ENCODE measurements at places on chromosomes 2 and 18. TPM values are rescaled to one million over a fixed set of nuclear protein-coding genes. Genes with fewer than 3 reads are reported as not detected.

Gene TXNDC2
- total RNA-seq: not detected

Gene AQP12B
- not detected for total RNA-seq

Gene GPR55
- total RNA-seq: not detected

Gene FSHR
- total RNA-seq: not detected

Gene CDK5R2
- not detected for total RNA-seq

Gene ACMSD
- not detected for total RNA-seq

Gene GYPC
- 100 TPM for total RNA-seq

Gene LAMA1
- total RNA-seq: 6.2 TPM

Gene ELOA2
- total RNA-seq: not detected

Gene ZC3H6
- 1.3 TPM for total RNA-seq

Gene SPRED2
- total RNA-seq: 7.4 TPM

Gene CDC42EP3
- total RNA-seq: 41.9 TPM

Gene ABHD1
- not detected for total RNA-seq

Gene ANKRD23
- 0.89 TPM for total RNA-seq

Gene CYP1B1
- 86.6 TPM for total RNA-seq

Gene CYP27A1
- 15.9 TPM for total RNA-seq

Gene GPR35
- 0.15 TPM for total RNA-seq

Gene MOCOS
- 6.4 TPM for total RNA-seq

Gene EPB41L3
- 36.8 TPM for total RNA-seq

Gene ALK
- not detected for total RNA-seq

Gene ACTG2
- 16.5 TPM for total RNA-seq

Gene SCN3A
- total RNA-seq: 0.17 TPM

Gene PAX8
- total RNA-seq: 0.17 TPM

Gene STAM2
- total RNA-seq: 20.1 TPM

Gene TEX44
- total RNA-seq: not detected

Gene IL1RL2
- total RNA-seq: 0.74 TPM

Gene ASB1
- total RNA-seq: 28.2 TPM

Gene VPS4B
- 20.2 TPM for total RNA-seq

Gene PDE1A
- not detected for total RNA-seq

Gene TUBA4B
- not detected for total RNA-seq

Gene NEURL3
- total RNA-seq: not detected

Gene STPG4
- total RNA-seq: not detected

Gene CAVIN2
- total RNA-seq: 28.5 TPM

Gene GRB14
- not detected for total RNA-seq

Gene G6PC2
- total RNA-seq: not detected

Gene UGT1A10
- total RNA-seq: not detected

Gene ABCA12
- total RNA-seq: not detected

Gene NTSR2
- total RNA-seq: not detected

Gene NFU1
- total RNA-seq: 32.9 TPM

Gene PID1
- total RNA-seq: 5.9 TPM

Gene SNED1
- 9.1 TPM for total RNA-seq
